ENCODE measurements at places on chromosomes 11 and 22.

DNA sequence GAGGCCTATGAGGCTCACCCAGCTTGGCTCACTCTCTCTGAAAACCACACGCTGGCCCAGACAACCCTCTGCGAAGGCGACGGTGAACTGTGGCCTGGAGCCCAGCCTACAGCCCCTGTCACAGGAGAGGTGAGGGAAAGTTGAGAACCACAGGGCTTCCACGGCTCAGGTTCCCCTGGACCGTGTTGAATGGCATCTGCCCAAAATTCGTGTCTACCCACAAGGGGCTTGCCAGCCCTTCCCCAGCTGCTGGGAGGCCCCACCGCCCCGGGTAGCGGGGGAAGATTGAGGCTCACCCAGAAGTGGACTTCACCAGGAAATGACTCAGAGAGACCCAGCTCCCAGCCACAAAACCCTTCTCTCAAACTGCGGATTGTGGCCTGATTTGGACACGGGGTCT is 197.1 kb downstream of the CTTN start:
- no peak for DNase-seq

- no peak for DNase-seq
These were observed 146.7 kb downstream of the ST3GAL4 start for GRCh38 chr11:126502159-126502558.

GRCh38 chr11:68469122-68469521 is 8.6 kb downstream of the PPP6R3 start:
- no peak for DNase-seq

DNA sequence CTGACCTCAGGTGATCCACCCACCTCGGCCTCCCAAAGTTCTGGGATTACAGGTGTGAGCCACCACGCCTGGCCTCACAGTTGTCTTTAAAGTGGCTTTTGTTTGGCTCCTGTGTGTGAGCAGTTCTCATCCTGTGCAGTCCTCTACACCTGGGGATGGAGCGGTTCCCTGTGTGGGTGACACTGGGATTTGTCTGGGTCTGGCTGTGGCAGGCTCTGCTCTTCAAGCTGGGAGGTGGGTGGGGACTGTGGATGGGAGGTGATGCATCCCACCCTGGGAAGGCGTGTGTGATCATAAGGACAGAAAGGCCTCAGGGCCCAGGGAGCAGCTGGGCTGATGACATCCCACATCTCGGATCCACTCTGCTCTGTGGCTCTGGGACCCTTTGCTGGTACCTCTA is 1266.8 kb downstream of the BRD1 start:
- DNase-seq, result no peak

- DNase-seq, result no peak
These were observed 60.9 kb downstream of the SYT13 start for GRCh38 chr11:45225277-45225676.

DNA sequence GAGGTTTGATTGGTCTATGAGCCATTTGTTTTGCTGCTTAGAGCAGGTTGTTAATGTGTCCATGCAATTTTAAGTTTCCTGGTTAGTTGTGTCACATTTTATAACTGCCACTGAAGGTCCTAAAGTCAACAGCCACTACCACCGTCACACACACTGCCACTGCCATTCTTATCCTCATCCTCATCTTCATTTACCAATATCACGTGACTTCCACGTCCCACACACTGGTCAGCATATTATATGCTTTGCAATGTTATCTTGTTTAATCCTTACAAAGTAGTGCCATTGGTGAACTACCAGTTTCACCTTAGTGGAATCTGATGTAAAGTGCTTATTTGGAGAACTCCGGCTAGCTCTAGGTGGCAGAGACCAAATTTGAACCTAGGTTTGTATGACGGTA is 9.7 kb downstream of the MMP26 start:
- no peak for DNase-seq

DNA sequence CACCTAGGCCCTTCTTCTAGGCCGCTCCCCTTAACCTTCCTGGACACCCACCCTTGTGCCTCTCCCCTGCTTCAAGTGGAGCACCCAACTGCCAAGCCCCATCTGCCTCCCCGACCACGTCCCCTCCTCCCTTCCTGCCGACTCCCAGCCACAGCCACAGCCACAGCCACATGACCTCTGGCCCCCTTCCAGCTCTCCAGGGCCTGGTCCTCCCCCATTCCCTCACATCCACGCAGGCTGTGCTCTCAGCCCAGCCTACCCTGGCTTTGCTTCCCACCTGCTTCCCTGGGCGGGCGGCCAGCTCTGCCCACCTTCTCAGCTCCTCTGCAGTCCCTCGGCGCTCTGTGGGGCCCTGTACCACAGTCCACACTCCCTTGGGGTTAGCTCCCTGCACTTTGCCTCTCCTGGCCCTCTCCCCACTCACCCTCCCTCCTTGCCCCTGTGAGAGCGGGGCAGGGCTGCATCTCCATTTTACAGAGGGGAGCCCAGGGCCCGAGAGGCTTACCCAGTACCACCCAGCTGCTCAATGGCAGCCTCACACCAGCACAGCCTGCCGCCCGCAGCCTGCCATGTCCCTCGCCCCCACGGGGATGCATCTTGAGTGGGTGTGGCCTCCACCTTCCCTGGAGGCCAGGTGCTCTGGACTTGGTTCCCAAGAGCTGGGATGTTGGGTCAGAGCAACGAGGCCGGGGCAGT is 20.3 kb downstream of the PARVG start:
- DNase-seq, result no peak

DNA sequence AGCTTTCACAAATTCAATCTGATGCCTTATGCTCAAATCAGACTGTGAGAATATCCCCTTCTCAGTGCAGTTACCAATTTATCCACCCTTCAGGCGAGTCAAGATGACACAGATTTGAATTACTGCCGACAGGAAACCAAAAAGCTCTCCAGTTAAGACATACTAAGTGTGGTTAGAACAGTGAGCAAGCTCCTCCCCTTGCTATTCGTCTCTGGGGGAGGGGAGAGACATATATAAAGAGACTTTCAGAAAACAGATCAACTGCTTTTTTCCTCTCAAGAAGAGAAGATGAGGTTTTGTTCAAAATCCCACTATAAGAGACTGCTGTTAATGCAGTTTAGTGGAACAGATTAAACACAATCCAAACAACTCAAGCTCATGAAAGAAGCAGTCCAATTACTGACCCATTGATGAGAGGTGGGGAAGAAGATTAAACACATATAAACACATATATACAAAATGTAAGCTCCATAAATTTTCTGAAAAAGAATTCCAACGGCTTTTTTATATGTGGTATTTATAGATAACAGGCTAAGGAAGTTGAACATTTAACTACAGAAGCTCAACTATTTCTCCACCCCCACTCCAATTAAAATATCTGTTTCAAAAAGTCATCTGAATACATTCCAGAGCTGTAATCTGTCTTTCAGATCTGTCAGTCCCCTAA is 102.7 kb downstream of the MRTFA start:
- no peak for DNase-seq

- DNase-seq, result no peak
These were observed 8.2 kb downstream of the UPB1 start for GRCh38 chr22:24503137-24503842.

- DNase-seq, result no peak
These were observed 50.3 kb upstream of the TCF20 start for GRCh38 chr22:42320443-42321416.

All from hindlimb muscle (tissue), 1 donor.